Stimulated activated CD8-positive, alpha-beta memory T cell treated with anti-CD3 and anti-CD28 coated beads, Interleukin-4, amount 100 ng/mL, for 48 hours (primary cell): ENCODE measurements at places on chromosomes 3 and 15.

GRCh38 chr3:186208296-186208989, 99.6 kb upstream of the ETV5 start:
- DNase-seq = no peak

GRCh38 chr15:35958021-35958420, 412.1 kb upstream of the DPH6 start:
- no peak for DNase-seq

GRCh38 chr3:119965692-119966091, 128.6 kb downstream of the GSK3B start:
- no peak for DNase-seq

GRCh38 chr15:42999201-42999779, 78.7 kb upstream of the TTBK2 start:
- no peak for DNase-seq

DNA sequence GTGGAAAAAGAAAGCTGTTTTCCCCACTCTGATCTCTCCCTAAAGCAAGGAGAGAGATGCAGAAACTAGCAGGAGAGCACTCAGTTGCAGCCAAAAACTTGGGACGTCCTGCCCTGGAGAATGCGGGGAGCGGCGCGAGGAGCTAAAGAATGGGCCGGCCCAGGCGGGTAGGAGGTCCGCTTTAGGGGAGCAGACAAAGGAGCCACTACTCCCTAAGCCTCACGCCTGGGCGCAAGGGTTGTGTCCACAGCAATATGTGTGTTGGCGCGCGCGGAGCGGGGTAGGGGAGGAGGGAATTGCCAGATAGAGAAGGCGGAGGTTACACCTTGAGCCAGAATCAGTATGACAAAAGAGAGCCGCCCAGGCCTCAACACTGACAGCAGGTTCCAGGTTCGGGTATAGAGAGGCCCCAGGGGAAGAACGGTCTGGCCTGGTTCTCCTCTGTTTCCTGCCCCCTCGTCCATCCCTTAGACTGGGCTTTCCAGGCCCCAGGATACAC, 2.9 kb downstream of the WNT5A start:
- no peak for DNase-seq

- DNase-seq = no peak
These were observed 76.9 kb downstream of the CACNA1D start for GRCh38 chr3:53571264-53571663.

DNA sequence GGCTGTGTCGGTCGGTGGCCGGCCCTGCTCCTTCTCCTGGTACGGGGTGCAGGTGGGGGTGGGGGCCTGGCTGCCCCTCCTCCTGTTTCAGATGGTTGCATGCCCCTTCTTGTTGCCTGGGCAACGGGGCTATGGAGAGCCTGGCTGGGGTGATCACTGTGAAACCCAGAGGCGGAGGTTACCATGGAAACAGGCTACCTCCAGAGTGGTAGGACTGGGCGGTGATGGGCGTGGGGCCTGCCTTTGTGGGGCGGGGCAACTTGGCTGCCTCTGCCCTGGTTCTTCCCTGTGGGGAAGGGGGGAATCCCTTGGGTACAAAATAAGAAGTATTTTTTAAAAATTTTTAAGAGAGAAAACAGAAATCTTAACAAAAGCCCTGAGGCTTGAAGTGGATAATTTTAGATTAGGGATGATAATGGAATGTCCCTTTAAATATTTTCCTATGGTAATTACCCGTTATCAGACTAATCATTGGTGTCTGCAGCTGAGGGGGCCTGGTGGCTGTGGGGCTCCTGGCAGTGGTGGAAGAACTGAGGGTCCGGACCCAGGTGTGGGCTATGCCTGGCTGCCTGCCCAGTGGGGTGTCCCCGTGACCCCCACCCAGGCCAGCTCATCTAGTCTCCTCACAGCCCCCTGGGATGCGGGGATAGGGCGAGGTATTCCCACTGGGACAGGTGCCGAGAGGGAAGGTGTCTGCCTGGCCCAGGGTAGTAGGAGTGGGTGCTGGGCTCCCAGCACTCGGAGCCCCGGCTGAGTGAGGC, 32.5 kb downstream of the PLXNA1 start:
- DNase-seq = no peak

- DNase-seq = no peak
These were observed 25.6 kb downstream of the FAM43A start for GRCh38 chr3:194711286-194711685.

- DNase-seq = no peak
These were observed 640.5 kb upstream of the GRM7 start for GRCh38 chr3:6220447-6220846.

- DNase-seq = no peak
These were observed 195.5 kb downstream of the LPP start for GRCh38 chr3:188349351-188349901.

- no peak for DNase-seq
These were observed 105.6 kb upstream of the TGFBR2 start for GRCh38 chr3:30500666-30501399.

- no peak for DNase-seq
These were observed 2.8 kb upstream of the CD47 start for GRCh38 chr3:108093616-108094015.

- no peak for DNase-seq
These were observed 8.5 kb downstream of the CHRD start for GRCh38 chr3:184388164-184388935.

GRCh38 chr3:190076601-190077394, 43.9 kb downstream of the P3H2 start:
- DNase-seq = no peak

DNA sequence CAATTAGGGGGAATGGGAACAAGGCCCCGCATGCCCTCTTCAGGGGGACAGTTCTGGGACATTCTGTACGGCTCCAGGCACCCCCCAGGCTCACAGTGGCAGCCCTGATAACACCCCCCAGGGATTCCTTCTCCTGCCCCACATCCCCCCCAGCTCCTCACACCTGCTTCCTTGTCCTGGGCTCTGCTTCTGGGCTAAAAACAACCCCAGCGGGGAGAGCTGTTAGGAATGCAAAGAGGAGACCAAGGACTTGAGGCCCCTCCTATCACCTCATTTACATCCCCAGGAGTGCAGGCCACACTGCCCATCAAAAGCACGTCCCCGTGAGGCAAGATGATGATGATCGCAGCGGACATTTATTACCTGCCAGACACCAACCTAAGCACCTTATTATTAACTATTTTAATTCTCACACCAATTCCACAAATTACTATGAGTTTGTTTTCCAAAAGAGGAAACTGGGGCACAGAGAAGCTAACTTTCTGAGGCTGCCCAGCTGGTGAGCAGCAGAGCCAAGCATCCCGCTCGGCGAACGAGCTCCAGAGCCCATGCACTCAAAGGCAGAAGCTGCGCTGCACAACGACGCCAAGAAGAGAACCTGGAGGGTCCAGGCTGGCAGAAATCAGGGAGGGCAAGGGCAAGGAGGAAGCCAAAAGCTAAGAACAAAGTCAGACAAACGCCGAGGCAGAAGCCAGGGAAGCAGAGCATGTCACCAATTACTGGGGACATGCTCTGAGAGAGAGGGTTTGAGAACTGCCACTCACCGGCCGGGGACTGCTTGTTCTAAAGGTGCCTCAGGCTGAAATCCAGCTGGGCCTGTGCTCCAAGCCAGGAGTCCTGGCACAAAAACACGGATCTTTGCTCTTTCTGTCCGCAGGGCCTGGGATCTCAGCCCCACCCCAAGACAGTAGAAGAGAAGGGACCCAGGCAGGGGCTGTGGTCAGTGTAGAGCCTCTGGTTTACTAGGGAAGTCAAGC, 76.2 kb upstream of the NSMCE3 start:
- no peak for DNase-seq

- peak; percentile 68 for DNase-seq
These were observed 40.4 kb downstream of the WHAMM start for GRCh38 chr15:82849556-82850512.

DNA sequence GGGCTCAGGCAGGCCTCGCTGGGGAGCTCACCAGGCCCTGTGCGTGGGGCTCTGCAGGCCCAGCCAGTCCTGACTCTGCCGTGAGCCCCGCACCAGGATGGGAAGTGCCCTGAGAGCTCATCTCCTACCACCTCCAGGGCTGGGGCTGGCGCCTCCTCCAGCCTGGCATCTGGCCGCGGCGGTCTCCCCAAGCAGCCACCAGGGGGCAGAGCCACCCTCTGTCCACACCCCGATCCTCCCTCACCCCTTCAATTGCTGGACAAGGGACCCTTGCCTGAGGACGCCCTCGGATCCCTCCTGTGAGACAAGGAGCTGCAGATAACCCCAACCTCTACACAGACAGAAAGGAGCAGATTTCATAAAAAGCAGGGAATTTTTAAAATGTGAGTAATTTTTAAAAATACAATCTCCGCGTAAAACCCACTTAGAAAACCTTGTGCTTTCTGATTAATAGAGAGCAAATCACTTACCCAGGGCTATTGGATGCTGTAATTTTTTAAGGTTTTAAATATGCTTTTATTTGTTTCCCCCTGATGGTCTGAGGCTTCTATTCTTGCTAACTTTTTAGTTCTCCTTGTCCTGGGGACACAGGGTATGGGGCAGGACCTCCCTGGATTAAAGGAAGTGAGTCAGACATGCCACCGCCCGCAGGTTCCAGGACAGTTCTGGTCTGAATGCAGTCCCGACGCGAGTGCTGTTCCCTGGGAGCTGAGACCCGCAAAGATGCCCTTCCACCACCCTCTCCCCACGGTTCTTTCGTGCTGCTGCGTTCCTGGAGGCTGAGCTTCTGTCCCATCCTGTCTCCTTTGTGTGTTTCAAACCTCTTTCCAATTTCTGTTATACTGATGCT, 52.3 kb upstream of the CHRNA7 start:
- peak; percentile 79 for DNase-seq

GRCh38 chr3:82080261-82080660, 318.8 kb upstream of the GBE1 start:
- DNase-seq = no peak

DNA sequence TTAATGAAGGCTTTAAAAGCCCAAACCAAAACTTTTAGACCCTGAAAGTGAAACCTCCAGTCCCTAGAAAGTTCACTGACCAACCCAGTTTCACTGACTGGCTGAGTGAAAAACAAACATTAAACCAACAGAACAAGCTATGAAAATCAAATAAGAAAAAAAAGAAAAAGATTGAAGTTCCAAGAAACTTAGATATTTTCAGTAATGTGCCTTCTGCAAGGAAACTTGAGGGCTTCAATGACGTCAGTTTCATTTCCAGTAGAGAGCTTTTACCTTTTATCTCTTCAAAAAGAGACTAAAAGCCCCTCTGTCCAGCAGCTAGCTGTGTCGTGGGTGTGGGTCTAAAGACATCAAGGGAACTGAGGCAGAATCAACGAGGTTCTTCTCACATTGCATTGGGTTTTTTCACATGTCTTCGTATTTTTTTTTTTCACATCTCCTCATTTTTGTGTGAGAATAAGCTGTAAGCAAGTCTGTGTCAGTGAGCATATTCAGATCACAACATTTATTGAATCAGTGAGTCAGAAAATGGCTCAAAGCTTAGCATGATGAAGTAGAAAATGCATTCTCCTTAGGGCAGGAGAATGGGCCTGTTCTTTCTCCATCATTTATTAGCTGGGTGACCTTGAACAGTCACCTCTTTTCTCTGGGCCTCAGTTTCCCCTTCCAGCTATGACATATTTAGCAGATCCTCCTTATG, 54.8 kb upstream of the BCL6 start:
- DNase-seq = no peak

DNA sequence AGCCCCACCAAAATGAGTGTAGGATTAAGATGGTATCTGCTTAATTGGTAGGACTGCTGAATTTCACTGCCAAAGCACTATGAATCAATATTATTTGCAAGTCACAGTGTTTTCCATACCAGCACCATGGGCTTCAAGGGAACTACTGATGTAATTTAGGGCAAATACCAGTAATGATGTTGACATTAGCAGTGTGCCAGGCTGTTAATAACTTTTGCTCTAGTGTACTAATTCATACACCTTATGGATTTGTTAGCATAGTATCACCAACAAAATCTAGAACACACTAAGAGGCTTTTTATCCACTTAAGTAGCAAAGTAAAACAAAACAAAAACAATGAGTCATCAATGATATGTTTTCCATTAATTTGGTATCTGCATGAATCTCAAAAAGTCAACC, 888.2 kb downstream of the CADM2 start:
- no peak for DNase-seq

GRCh38 chr15:81724536-81724935, 321.3 kb downstream of the MEX3B start:
- DNase-seq = no peak

DNA sequence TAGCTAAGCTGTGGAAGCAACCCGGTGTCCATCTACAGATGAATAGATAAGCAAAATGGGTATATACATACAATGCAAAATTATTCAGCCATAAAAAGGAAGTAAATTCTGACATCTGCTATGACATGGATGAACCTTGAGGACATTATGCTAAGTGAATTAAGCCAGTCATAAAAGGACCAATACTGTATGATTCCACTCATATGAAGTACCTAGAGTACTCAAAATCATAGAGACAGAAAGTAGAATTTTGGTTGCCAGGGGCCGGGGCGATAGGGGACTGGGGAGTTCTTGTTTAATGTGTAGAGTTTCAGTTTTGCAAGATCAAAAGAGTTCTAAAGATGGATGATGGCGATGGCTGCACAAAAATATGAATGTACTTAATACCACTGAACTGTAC, 10.3 kb downstream of the EID1 start:
- DNase-seq = peak; percentile 56

GRCh38 chr3:132318451-132318850, 1.2 kb downstream of the ACP3 start:
- no peak for DNase-seq

DNA sequence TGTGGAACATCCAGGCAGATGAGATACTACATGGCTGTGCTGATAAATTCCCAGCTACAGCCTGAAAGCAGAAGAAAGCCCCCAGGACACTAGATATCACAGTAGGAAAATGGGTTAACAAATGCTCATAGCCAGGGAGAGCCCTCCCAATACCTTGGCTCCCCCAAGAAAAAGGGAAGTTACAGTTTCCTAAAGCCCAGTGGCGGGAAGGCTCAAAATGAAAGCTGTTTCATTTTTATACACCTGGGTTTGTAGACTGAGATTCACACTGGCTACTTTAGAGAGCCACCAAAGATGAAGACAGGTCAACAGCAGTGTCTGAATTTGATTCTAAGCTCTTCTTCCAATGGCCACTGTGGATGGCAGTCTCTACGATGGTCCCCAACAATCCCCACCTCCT, 55.0 kb upstream of the TOPAZ1 start:
- DNase-seq = no peak
